Colonic mucosa (tissue), 4 donors: ENCODE measurements at places on chromosomes 13 and 19. TPM values are rescaled to one million over a fixed set of nuclear protein-coding genes. Genes with fewer than 3 reads are reported as not detected.

NOTCH3 gene
- total RNA-seq: 4.4 TPM

DMKN gene
- 14.6 TPM for total RNA-seq

ZNF540 gene
- total RNA-seq: 1.2 TPM

SLC15A1 gene
- total RNA-seq: 38.5 TPM

CGB3 gene
- total RNA-seq: not detected

GPALPP1 gene
- total RNA-seq: 16.0 TPM

DPF1 gene
- not detected for total RNA-seq

MYH14 gene
- total RNA-seq: 509 TPM

CCDC97 gene
- total RNA-seq: 20.6 TPM

ZNF132 gene
- total RNA-seq: 2.6 TPM

PRSS57 gene
- total RNA-seq: not detected
